ENCODE measurements at places on chromosomes 3 and 15.

DNA sequence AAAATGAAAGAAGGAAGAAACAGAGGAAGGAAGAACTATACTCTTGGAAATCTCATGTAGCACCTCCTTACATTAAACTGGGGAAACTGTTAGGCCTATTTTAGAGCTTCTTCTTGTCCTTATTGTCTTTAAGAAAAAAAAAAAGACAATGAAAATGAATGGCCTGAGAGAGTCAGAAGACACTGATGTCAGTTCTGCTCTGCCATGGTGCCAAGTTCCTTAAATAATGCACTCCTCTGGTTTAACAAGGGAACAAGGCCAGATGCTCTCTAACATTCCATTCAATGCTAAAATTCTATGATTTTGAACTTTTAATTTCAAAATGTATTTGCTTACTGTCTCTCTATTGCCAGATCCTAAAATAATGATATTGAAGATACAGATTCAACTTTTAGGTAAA lies 4.4 kb upstream of the MBNL1 start:
- DNase-seq = no peak

DNA sequence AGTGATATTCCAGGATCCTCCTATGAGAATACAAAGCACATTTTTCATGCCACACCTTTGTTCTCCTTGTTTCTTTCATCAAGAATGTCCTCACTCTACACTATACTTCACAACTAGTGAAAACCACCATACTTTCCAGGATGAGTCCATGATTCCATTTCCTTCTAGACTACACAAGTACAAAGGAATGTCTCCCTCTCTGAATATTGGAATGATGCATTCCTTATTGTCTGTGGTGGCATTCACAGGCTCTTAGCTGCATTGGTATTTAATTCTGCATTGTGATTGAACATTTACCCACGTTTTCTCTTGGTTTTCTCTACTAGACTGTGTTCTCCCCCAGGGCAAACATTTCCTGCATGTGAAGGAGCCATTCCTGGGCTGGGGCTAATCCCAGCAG lies 217.5 kb downstream of the RAP2B start:
- no peak for DNase-seq

GRCh38 chr3:160486459-160486869 lies 36.9 kb upstream of the TRIM59 start:
- DNase-seq = peak; percentile 55

DNA sequence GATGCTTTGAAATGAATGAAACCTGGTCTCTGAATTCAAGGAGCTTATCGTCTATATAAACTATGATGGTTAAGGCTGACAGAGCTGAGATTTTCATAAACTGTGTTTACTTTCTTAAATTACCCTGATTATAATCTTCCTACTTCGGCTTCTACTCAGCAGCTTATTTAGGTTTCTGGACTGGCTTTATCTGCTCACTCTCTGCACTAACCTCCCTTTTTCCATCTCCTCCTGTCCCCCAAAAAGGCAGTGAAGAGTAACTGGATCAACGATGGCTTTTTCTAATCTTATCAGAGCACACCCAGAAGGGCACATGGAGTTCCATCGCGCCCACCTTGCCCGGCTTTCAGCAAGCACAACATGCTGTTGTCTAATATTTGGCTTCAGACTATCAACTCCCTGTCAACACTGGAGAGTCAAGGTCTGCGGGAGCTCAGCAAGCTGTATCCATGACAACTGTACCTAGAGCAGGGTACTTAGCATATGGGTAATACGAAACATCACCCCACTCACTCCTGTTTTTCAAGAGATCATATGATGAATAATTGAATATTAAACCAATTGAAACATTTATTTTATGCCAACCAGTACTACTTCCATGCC lies 417.3 kb downstream of the GABRB3 start:
- no peak for DNase-seq

GRCh38 chr3:171397089-171397488 lies 63.1 kb downstream of the TNIK start:
- no peak for DNase-seq

GRCh38 chr3:26963361-26963743 lies 340.8 kb downstream of the LRRC3B start:
- DNase-seq = no peak

- no peak for DNase-seq
Measured at GRCh38 chr3:50150863-50151686, 4.0 kb upstream of the SEMA3F start.

- DNase-seq = no peak
Measured at GRCh38 chr3:136772709-136773108, 20.5 kb upstream of the STAG1 start.

DNA sequence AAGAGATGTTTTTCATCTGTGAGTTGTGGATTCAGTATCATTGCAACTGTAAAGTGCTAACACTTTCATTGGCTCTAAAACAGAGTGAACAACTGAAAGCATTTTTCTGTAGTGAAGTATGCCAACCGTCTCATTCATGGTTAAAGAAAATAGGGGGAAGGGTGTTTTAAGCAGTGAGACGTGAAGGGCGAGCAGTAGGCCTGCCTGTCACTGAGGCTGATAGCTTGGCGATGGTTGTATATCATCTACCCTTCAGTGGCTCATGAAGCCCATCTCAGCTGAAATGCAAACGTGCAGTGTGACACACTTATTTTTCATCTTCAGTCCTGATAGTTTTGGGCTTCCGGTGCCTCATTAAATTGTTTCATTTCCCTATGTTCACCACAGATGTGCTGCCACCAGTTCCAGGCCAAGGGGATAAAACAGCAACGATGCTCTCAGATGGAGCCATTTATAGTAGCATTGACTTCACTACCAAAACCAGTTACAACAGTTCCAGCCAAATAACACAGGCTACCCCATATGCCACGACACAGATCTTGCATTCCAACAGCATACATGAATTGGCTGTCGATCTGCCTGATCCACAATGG lies 562.0 kb downstream of the ROBO2 start:
- no peak for DNase-seq

- peak; percentile 87 for DNase-seq
Measured at GRCh38 chr3:100041328-100041749, 73.0 kb downstream of the FILIP1L start.

DNA sequence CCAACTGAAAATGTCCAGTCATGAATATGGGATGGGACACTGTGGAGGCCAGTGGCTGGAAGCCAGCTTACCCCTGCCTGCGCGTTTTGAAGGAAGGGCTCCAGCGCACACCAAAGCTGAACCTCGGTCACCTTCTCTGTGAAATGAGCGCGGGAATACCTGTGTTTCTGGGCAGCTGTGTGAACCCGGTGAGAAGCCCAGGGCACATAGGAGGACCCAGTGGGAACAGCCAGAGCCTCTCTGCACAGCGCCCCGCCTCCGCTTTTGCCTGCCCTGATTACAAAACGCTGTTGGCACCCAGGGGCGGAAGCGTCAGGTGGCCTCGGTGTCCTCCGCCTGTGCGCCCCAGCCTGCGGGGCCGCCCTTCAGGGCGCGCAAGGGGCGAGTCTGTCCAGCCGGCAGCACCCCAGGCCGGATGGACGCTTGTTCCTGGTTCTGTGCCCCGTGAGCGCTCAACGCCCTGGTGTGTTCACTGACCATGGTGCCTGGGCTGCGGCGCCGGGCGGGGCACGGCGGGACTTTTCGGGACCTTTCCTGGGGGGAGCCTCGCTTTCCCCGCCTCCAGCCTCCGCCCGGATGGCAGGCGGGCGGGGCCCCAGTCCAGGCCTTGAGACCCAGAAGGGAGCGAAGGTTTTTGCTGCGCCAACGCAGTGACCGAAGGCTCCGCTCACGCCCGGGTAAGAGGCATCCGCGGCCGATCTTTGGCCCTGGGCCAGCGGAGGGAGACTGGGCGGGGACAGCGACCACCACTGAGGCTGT lies at the start of gene SQOR:
SQOR (plus strand) TSS at position 598 of the 759 bp plus-strand sequence. CDS start 23,895 bp downstream, outside the sequence.
- DNase-seq = peak; percentile 79

GRCh38 chr3:190644766-190645165 lies 130.9 kb downstream of the IL1RAP start:
- no peak for DNase-seq

- DNase-seq = no peak
Measured at GRCh38 chr3:63441262-63441661, 163.2 kb downstream of the SYNPR start.

DNA sequence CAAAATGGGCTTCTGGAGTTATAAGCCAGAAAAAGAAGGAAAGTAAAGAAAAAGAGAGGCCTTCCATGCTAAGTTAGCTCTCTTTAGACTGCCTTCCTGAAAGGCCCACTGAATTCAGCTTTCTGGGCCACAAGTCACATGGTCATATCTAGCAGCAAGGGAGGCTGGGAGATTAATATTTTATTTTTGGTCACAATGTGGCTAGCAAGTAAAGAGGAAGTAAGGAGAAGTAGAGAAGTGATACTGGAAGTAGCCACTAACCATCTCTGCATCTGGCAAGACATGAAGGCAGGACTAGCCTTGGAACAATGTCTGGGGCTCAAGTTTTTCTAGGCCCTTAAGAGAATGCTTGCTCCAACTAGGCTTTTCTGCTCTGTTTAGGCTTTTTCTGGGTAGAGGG lies 81.8 kb upstream of the UBE2E1 start:
- no peak for DNase-seq

GRCh38 chr3:11230832-11231231 lies 41.4 kb upstream of the ATG7 start:
- DNase-seq = no peak

DNA sequence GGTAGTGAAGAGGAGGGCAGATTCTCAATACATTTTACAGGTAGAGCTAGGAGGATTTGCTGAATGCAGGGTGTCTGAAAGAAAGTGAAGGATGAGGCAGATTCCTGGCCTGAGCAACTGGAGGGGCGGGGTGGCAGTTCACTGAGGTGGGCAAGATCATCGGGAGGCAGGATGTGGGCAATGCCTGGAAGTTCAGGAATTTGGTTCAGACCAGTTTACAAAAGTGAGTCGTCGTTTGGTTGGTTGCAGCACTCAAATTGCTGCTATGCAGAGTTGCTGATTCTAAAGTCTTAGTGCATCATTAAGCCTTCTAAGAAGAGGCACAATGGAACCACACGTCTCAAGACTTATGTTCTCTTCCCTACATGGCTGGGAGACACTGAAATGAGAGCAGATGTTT lies 134.0 kb downstream of the MFSD1 start:
- peak; percentile 1 for DNase-seq

GRCh38 chr3:29864809-29865208 lies 583.9 kb downstream of the RBMS3 start:
- DNase-seq = no peak

GRCh38 chr3:112059497-112059896 lies 25.0 kb downstream of the TMPRSS7 start:
- no peak for DNase-seq

GRCh38 chr15:78708713-78709260 lies 67.8 kb upstream of the CHRNB4 start:
- no peak for DNase-seq

DNA sequence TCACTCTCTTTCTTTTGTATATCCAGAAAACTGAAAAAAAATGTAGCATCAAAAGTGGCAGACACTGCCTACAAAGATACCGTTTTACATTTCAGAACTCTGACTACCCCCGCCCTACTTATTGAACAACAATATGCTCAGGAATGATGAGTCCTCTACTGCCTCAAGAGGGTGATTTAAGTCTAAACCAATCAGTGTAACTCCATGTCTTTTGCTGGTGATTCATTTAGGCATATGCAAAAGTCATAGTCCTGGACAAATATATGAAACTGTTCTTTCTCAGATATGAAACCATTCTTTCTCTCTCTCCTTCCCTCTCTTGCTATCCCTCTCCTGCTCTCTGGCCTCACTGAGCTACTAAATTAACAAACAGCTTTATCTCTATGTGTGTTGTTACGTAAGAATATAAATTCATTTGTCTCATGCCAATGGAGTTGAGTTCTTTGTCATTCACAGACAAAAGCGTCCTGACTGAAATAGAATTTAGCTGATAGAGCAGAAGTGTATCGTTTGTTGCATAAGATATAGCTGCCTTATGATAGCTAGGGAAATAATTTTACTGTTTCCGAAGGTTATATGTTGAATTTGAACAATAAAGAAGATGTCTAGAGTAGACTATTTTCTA lies 133.7 kb upstream of the OSTN start:
- no peak for DNase-seq

DNA sequence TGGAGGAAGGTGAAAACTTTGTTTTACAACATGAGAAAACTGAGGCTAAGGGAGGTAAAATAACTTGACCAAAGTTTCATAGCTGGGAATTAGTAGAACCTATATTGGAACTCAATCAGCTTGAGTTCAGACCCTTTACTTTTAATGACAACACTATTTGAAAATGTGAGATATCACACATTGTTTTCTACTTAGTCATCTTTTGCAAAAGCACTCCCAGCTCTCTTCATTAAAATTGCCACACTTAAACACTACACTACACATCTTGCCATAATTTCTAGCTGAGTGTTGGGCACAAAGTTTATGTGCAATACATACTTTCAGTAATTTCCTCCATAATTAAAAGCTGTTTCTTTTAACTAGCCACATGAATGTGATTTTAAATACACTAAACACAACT lies 230.4 kb upstream of the DCBLD2 start:
- DNase-seq = no peak

DNA sequence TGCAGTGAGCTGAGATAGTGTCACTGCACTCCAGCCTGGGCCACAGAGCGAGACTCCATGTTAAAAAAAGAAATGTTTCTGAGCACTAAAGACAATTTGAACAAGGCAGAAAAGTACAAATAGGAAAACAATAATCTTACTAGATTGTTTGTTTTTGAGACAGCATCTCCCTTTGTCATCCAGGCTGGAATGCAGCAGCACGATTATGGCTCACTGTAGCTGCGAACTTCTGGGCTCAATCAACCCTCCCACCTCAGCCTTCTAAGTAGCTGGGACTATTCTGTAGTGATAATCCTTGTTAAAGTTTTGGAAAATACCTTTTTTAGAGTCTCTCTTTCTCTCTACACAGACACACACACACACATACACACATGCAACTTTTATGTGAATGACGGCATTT lies 107.1 kb downstream of the LPP start:
- no peak for DNase-seq

- peak; percentile 34 for DNase-seq
Measured at GRCh38 chr3:121995161-121996137, 26.6 kb downstream of the ILDR1 start.

DNA sequence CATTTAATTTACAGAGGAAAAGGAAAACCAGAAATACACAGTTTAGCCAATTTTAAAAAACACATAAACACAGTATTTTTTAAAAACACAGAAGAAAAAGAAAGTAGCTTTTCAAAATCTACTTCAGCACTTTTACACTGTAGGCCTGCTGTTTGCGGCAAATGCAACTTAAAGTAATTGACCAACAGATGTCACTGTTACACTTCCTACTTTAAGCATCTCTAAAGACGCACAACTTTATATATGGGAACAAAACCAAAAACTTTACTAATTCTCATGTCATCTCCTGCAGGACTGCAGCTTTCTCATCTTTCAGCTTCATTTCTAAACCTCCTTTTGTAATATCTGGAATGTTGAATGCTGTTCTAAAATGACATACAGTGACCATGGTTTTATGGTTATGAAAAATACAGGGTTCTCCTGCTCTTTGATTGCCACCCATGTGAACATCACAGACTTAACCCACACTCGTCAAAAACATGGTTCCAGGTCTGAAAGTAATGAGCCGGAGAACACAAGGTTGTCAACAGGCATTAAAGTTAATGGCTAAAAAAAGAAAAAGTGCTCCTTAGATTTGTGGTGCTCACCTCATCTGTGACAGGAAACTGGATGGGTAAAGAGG lies 107.9 kb downstream of the FMN1 start:
- DNase-seq = peak; percentile 81

- no peak for DNase-seq
Measured at GRCh38 chr3:155995525-155996370, 124.6 kb upstream of the KCNAB1 start.
